Left hindlimb (tissue), 1 donor: ENCODE measurements at places on chromosomes 3 and 15.

- DNase-seq, result no peak
Observed at GRCh38 chr15:64095431-64095794, 369 bp upstream of the SNX1 start.

DNA sequence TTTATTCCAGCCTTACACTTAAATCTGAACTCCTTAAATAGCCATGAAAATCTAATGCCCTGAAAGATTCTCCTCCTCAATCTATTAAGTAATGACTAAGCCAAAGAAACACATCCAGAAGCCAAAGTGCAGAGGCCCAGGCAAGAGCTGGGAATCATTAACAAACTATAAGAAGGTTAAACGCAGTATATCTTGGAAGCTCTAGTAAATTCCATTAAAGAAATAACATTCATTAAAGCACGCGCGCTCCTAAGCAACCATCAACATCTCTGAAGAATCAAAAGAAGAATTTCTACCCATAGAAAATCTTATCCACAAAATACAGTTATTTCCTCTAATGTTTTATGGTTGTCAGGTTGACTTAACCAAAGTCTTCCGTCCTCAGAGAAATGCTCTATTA, 29.5 kb downstream of the MB21D2 start:
- no peak for DNase-seq

DNA sequence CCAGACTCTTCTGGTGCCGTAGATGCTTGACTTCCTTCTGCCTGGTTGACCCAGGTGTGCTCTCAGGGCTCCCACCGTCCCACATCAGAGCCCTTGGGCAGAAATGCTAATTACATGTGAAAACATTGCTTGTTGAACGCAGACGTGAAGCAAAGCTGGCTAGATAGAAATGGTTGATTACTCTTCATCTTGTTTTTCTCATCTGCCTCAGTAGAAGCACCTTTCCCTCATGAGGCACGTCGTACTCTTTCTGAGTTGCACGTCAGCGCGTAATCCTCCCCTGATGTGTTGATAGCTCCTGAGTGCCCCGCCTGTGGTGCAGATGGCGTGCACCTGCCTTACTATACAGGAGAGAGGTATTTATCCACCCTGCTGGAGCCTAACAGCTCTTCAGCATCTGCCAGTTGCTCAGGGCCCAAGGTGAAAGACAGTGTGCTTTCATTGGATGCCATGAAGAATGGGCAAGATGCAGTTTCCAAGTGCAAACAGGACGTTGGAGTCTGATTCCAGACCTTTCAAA, 18.1 kb downstream of the MAP6D1 start:
- no peak for DNase-seq

- no peak for DNase-seq
Observed at GRCh38 chr3:126130081-126130855, 46.3 kb upstream of the SLC41A3 start.

DNA sequence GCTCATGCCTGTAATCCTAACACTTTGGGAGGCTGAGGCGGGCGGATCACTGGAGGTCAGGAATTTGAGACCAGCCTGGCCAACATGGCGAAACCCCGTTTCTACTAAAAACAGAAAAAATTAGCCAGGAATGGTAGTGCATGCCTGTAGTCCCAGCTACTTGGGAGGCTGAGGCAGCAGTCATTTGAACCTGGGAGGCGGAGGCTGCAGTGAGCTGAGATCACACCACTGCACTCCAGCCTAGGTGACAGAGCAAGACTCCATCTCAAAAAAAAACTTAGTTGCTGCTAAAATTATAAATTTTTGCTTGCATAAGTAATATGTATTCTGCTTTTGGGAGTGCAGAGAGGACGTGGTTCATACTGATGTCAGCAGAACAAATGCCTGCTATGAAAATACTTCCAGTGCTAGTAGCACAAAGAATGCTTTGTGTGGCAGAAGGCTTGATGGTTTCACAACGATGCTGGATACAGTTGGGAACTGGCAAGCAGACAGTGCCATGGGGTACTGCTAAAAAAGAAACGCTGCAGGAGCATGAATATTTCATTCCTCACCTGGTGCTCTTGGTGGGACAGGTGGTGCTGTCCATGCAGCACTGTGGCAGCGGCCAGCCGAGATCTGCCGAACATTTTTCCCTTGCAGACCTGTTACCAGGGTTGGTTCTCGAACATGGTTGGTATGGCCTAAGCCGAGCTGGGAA, 31.1 kb downstream of the FBXL22 start:
- DNase-seq, result no peak

DNA sequence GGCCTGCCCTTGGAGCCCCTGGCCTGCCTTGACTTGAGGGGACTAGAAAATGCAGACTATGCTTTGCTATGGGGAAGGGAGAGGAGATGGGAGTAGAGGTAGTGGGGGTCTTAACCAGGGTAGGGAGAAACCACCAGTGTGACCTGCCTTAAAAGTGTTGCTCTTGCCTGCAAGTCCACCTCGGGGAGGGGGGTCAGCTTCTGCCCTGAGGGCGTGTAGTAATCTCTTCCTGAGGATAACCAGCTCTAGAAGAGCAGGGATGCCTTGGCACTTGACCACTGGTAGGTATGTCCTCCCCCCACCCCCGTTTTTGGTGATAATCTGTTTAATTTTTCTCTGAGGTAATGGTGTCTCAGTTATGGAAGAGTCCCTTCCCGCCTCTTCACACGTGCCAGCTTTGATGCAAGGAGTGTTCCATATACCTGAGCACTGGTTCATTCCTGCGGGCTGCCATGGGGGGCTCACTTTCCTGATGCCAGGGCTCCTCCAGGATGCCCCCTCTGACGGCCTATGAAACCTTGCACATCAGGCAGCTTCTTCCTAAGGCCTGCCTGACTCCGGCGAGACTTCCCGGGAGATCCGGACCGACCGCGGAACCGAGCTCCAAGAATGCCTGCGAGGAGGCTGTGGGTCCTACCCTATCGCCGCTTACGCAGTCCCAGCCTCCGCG, 780 bp upstream of the P4HTM start:
- peak; percentile 31 for DNase-seq

GRCh38 chr3:50192689-50193141, 1.3 kb downstream of the GNAT1 start:
- peak; percentile 74 for DNase-seq

GRCh38 chr3:63900459-63900858, 11.7 kb downstream of the SCAANT1 start:
- DNase-seq, result no peak

DNA sequence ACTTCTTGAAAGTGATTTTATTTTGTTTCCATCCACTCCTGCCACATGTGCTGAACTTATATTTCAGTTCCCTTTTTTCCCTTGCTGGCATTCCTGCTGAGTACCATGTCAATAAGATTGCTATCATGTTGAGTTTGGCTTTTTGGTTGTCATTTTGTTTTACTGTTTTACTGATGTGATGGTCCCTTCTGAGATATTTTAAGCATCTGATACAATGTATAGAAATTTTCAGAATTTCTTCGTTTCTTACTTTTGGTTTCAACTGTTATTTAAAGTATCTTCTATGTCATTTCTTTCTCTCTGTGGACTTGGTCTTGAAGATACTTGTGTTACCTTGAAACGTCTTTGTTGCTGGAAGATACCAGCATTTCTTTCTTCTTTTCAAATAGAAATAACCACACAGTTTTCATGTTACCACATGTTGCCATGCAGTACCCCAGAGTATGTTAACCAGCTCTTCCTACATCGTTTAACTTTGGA, 14.1 kb downstream of the SIDT1 start:
- no peak for DNase-seq

- DNase-seq, result no peak
Observed at GRCh38 chr3:33145901-33146580, 32.2 kb downstream of the CRTAP start.

- DNase-seq, result peak; percentile 89
Observed at GRCh38 chr3:35664460-35664919, 25.2 kb downstream of the ARPP21 start.

- DNase-seq, result peak; percentile 36
Observed at GRCh38 chr3:29153811-29154210, 127.1 kb upstream of the RBMS3 start.

- DNase-seq, result no peak
Observed at GRCh38 chr15:68808091-68808490, 12.6 kb downstream of the ANP32A start.

GRCh38 chr3:9100513-9100894, 137.2 kb upstream of the RAD18 start:
- DNase-seq, result no peak

GRCh38 chr3:143951351-143951971, 20.2 kb upstream of the DIPK2A start:
- DNase-seq, result peak; percentile 26

GRCh38 chr15:61831505-61831921, 228.7 kb downstream of the VPS13C start:
- DNase-seq, result no peak

DNA sequence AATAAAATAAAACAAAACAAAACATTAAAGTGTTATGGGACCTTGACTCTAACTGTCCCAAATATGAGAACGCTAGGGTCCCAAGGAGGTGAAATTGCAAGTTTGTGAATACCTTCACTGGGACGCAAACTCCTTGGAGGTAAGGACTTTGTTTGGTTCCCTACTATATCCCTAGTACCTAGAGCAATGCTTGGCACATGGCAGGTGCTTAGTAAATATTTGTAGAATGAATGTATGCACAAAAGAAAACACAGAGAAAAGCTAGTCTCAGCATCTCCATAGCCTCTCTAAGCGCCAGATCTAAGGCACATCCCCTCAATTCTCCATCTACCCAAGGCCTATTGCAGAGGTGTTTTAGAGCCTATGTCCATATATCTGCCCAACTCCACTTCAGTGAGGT, 30.5 kb downstream of the GPR176 start:
- no peak for DNase-seq

DNA sequence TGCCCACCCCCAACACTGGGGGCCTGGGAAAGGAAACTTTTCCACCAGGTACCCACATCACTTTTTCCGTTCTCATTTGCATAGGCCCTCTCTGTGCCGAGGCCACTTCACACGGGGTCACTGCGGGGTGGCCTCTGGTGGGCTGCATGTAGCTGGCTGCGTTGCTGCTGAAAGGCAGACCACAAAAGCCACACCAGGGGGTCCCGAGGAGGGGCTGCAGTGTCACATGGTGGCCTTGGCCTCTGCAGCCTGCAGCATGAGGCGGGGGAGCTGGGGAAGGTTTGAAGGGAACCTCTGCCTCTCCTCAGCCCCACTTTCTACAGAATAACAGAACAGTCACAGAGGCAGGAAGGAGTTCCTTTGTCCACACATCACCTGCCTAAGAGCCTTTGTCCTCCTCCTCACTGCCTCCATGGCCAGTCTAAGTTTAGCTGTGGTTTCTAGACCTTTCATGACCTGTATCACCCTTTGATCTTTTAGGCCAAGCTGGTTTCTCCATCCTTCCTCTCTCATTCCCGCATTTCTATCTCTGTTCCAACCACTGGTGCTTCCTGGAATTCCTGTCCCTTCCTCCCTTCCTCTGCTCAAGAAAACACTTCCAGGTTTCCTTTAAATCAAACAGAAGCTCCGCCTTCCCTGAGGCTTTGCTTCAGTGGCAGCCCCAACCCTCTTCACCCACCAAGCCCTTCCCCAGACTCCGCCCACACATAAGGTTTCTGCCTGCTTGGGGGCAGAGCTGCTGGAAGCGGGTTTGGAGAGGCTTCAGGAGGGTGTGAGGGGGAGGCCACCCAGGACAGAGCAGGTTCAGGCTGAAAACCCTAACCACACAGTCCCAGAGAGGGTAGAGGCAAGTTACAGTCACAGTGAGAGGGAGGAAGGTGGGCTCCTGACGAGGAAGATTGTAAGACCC, 150.7 kb upstream of the TLE3 start:
- DNase-seq, result peak; percentile 28

- DNase-seq, result no peak
Observed at GRCh38 chr3:9782770-9783169, 9.5 kb downstream of the TADA3 start.

- DNase-seq, result no peak
Observed at GRCh38 chr3:54631516-54632325, 296.1 kb downstream of the LRTM1 start.

- DNase-seq, result no peak
Observed at GRCh38 chr15:83300826-83301225, 16.4 kb upstream of the BNC1 start.

DNA sequence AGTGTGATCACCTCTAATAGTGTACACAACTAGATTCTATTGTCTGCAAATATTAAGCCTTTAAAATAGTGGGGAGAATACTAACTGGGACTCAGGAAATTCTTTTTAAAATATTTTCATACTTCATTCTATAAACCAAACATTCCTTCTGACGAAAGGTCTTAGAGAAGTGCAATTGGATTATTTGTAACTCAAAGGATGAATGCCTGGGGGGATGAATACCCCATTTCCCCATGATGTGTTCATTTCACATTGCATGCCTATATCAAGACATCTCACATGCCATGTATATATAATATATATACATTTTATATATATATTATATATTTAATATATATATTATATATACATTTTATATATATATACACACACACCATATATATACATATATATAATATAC, 189.9 kb downstream of the VGLL3 start:
- DNase-seq, result no peak

GRCh38 chr3:59601486-59601885, 551.7 kb upstream of the CFAP20DC start:
- DNase-seq, result no peak
